8988T (cell line): ENCODE measurements at places on chromosomes 4 and X.

GRCh38 chr4:99710681-99711345, 53.2 kb upstream of the C4orf54 start:
- no peak for DNase-seq

GRCh38 chr4:42398871-42399331, 1.6 kb downstream of the SHISA3 start:
- DNase-seq = no peak

DNA sequence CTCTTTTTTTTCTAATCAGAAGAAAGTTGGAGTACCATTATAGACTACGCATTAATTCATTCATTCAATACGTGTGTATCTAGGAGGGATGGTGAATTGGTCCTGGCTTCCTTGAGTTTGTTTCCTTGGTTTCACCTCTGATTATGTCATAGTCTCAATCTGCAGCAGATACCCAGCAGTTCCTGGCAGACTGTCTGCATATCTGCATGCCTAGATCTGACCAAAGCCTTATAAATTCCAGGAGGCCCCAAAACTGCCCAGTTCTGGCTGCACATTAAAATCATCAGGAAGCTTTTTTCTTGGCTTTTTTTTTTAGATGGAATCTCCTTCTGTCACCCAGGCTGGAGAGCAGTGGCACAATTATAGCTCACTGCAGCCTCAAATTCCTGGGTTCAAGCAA, 27.2 kb upstream of the SLC34A2 start:
- DNase-seq = no peak

GRCh38 chrX:44914532-44915198, 41.7 kb downstream of the KDM6A start:
- DNase-seq = no peak

- DNase-seq = no peak
These were observed 879.6 kb upstream of the PCDH10 start for GRCh38 chr4:132269303-132269990.

GRCh38 chrX:96987228-96987627, 103.5 kb downstream of the RPA4 start:
- no peak for DNase-seq

- no peak for DNase-seq
These were observed 296.8 kb downstream of the IDS start for GRCh38 chrX:149208307-149208706.

- DNase-seq = no peak
These were observed 94.5 kb upstream of the EOLA2 start for GRCh38 chrX:150032742-150033141.

DNA sequence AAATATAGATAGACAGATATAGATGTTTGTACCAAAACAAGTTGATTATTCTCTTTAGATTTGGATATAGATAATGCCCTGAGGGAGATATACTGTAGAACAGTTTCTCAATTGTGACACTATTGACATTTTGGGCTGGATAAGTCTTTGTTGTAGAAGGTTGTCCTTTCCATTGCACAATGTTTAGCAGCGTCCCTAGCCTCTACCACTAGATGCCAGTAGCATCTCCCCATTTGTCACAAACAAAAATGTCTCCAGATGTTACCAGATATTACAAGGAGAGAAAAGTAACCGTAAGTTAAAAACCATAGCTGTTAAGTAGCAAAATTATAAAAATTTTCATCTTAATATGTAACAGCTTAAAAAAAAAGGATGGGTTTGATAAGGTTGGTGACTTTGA, 2595.3 kb downstream of the ARAP2 start:
- no peak for DNase-seq

DNA sequence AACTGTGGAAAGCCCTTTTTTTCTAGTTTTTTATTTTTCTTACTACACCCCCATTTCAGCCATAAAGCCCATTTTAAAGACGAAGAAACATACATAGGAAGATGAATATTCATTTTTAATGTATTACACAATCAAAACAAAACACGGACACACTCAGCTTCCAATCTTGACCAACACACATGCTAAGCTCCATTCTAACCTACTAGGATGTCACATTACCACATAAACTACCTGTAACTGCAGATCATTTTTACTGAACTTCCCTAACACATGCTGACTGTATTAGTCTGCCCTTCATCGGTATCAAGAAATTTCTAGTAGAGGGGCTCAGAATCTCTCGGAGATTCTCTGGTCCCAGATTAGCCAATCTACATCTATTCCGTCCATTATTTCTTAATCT, 1.8 kb downstream of the CCNI start:
- no peak for DNase-seq

DNA sequence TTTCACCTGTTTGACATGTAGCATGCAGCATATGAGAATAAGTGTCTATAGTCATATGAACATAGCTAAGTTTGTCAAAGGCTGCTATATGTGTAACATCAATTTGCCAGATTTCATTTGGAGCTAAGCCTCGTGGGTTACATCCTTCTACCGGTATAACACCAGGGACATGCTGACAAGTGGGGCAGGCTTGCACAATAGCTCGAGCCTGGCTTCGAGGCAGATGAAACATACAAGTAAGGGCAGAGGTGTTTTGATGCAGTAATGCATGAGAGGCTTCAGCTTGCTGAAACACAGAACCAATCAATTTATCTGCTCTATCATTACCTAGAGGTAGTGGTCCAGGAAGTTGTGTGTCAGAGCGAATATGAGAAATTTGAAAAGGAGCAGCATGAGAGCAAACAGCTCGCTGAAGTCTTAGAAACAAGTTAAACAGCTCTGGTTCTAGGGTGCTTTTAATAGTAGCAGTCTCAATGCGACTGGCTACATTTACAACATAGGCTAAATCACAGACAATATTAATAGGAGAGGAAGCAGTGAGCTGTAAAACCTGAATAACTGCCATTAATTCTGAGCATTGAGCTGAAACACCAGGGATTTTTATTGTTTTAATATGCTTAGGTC, 14.9 kb upstream of the UGDH start:
- DNase-seq = no peak

GRCh38 chr4:36292556-36293188, 11.3 kb downstream of the DTHD1 start:
- no peak for DNase-seq
